ENCODE measurements at places on chromosomes 4 and X.

GRCh38 chrX:149275836-149276235, 229.3 kb downstream of the IDS start:
- DNase-seq = no peak

DNA sequence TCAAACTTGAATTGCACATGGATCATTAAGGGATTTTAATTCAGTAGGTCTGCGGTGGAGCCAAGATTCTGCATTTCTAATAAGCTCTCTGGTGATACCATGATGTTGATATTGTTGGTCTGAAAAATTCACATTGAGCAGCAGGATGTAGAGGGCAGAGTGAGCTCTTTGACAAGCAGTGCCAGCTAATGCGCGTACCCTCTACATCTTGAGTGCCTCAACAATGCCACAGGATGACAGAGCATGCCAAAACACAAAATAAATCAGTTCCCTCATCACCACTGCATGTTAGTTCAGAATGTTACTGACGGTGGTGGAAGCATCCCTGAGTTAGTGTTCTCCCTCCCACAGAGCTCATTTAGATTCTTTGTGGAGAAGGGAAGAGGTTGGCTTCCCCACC, 23.5 kb downstream of the IL1RAPL1 start:
- no peak for DNase-seq

GRCh38 chr4:6368096-6368495, 98.4 kb downstream of the WFS1 start:
- DNase-seq = no peak

- no peak for DNase-seq
Observed at GRCh38 chr4:528835-529234, 29.8 kb downstream of the PIGG start.

DNA sequence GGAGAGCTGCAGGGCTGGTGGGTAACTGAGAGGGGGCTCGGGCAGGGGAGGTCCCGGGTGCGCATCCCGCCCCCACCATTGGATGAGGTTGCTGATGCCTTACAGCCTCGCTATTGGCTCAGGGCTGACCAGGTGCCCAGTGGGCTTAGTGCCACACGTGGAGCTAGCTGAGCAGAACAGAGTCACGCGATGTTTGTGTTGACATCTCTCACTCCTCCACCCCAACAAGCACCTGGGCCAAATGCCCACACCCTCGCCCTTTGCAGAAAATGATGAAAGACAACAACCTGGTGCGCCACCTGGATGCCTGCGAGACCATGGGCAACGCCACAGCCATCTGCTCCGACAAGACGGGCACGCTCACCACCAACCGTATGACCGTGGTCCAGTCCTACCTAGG, 31.8 kb downstream of the ATP2B3 start:
- no peak for DNase-seq

DNA sequence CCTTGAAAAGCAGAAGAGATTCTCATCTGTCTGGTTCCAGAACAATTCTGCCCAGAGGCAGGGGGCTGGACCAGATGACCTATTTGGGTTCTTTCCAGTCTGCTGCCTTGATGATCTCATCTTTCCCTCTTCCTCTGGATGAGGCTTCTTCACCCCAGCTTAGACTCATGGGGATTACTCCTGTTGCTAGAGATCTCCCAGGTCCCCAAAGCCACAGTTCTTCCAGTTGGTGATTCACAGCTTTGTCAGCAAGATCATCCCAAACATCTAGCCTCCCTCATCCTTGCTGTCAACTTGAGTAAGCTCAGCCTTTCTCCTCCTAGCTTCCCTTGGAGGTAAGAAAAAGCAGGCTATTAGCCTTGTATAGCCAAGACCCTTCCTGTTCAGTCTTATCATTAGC, 64.2 kb upstream of the PJA1 start:
- DNase-seq = no peak

- no peak for DNase-seq
Observed at GRCh38 chr4:122739174-122739573, 6.7 kb downstream of the BBS12 start.

DNA sequence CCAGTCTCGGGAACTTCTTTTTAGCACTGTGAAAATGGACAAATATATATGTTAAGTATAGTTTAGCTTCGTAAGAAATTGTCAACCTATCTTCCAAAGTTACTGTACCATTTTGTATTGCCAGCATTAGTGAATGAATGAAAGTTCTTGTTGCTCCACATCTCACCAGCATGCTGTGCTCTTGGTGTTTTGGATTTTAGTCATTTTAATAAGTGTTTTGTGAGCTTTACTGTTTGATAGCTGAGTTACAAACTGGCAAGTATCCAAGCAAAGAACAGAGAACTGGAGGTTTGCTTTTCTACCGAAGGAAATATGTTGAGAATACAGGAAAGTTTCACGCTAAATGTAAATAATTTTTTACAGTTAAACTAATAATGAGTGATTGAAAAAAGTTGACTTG, 33.0 kb downstream of the SNCA start:
- DNase-seq = no peak
